ENCODE measurements at places on chromosomes 2 and 18.

- no peak for DNase-seq
Observed at GRCh38 chr2:80153151-80153550, 151.4 kb downstream of the LRRTM1 start.

- DNase-seq = no peak
Observed at GRCh38 chr2:189581354-189582139, 961 bp upstream of the SLC40A1 start.

GRCh38 chr2:29072971-29073725 is 1.2 kb downstream of the PCARE start:
- DNase-seq = no peak

DNA sequence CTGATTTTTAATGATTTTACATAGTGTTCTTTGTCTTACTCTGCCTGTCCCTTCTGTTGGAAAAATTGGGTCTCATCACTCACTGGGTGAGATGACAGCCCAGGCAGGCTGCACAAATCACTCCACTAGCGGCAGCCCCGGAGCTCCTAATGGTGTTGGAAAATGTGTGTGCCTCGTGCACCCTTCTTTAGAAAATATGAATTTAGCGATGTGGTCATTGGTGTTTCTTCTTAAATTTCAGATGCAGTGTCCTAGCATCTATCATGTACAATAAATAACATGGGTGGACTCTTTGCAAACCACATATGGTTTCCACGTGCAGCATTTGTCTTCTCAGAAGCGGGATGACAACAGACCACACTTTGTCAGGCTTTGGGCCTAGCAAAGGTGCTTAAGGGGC is 194.2 kb downstream of the ACKR3 start:
- DNase-seq = no peak

- no peak for DNase-seq
Observed at GRCh38 chr2:126663184-126663963, 7.4 kb downstream of the GYPC start.

GRCh38 chr2:200624658-200625057 is 38.8 kb downstream of the AOX1 start:
- DNase-seq = no peak

DNA sequence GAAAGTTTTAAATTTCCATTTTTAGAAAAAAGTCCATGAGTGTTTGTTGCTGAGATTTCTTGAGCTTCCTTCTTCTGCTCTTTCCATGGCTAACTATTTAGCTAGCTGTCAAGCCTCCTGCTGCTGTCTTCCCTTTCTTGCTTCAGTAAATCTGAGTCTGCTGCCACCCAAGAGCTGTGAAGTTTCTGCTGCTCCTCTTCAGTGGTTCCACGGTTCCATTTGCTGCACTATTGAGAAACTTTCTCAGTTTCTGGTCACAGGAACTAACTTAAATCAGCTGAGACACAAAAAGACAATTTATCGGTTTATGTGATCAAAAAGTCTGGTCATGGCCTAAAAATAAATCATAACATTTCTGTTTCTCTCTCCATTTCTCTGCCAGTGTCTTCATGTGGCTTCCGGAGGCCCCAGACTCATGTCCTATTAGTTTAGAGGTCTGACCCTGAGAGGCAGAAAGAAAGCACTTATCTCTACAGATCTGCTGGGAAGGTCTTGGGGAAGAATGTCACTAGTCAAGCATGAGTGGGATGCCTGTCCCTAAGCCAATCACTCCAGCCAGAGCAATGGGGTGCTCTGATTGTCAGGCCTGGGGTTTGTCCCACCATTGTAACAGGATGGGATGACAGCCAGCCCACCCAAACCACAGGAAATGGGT is 73.0 kb upstream of the ARL4C start:
- no peak for DNase-seq

GRCh38 chr2:45354776-45355175 is 256.3 kb downstream of the SRBD1 start:
- DNase-seq = no peak

DNA sequence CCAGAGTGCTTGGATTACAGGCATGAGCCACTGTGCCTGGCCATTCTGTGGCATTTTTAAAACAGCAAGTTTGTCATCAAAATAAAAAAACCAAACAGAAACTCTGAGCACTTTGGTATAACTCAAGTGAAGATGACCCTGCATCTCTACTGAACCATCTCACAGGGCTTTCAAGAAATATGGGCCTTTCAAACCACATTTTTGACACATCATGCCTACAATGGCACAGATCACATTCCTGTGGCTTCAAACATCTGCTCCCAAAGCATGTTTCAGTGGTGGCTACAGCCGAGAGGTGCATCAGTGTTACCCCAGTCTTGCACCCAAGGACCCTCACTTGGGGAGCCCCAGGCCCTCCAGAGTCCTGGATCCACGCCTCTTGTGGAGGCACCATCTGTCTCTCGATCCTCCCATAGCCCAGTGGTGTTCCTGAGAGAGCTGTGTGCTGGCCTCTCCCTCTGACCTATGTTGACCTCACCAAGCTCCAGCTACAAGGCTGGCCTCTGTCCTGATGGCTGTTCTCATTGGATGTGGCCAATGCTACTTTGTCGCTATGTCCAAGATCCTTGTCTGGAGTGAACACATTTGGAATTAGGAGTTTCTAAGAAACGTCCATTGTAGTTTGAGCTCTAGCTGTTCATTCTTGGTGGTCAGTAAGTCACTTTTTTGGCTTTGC is 55.2 kb upstream of the RALBP1 start:
- no peak for DNase-seq

- DNase-seq = no peak
Observed at GRCh38 chr2:109014476-109014875, 25.5 kb upstream of the EDAR start.

- no peak for DNase-seq
Observed at GRCh38 chr2:85395912-85396475, 14.2 kb downstream of the CAPG start.

GRCh38 chr2:174997110-174997509 is 8.1 kb downstream of the CHN1 start:
- DNase-seq = no peak

DNA sequence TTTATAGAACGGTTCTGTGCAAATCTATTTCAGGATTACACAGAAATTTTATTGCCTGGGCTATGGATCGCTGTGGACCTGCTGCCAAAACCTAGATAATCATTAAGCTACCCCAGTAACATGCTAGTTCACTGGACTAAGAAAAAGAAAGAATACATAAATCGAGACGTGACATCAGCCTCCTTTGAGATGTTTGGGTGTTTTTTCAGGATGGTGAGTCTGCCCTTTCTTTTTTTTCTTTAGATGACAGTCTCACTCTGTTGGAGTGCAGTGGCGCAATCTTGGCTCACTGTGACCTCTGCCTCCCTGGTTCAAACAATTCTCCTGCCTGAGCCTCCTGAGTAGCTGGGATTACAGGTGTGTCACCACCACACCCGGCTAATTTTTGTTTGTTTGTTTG is 52.0 kb downstream of the FHOD3 start:
- DNase-seq = no peak

GRCh38 chr18:57088883-57089282 is 58.0 kb upstream of the BOD1L2 start:
- DNase-seq = no peak

GRCh38 chr18:7532942-7533341 is 34.2 kb upstream of the PTPRM start:
- DNase-seq = no peak
